ENCODE measurements at places on chromosomes 16 and 17.
A peak's percentile ranks its signal among the peaks of the same experiment; 100 is the strongest.

GRCh38 chr16:56547120-56547948 is 17.5 kb upstream of the MT4 start:
- no peak for DNase-seq

DNA sequence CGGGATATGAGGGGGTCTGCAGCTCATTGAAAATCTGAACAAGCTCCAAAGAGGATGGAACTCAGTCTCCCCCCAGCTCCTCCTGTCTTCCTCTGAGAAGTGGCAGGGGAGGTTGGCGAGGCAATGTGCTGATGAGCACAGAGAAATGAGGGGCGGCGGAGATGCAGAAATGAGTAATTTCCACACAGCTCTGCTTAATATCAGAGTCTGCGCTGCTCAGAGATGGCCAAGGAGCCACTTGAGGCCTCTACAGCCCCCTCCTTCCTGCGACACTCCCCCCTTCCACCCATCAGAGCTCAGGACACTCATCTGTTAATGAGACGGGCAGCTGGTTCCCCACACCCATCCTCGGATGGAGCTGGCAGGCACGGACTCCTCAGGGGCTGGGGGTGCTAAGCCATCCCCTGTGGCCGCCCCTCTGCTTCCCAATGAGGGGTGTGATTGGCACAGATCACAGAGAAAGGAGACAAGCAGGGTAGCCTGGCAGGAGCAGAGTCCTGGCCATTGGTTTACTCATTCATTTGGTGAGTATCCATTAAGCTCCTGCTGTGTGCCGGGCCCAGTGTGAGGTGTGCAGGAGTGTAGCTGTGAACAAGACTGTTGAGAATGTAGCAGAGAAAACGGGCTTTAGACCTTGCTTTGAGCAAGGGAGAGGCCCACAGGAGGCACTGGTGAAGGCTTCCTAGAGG is 12.7 kb upstream of the CRHR1 start:
- DNase-seq, result no peak

DNA sequence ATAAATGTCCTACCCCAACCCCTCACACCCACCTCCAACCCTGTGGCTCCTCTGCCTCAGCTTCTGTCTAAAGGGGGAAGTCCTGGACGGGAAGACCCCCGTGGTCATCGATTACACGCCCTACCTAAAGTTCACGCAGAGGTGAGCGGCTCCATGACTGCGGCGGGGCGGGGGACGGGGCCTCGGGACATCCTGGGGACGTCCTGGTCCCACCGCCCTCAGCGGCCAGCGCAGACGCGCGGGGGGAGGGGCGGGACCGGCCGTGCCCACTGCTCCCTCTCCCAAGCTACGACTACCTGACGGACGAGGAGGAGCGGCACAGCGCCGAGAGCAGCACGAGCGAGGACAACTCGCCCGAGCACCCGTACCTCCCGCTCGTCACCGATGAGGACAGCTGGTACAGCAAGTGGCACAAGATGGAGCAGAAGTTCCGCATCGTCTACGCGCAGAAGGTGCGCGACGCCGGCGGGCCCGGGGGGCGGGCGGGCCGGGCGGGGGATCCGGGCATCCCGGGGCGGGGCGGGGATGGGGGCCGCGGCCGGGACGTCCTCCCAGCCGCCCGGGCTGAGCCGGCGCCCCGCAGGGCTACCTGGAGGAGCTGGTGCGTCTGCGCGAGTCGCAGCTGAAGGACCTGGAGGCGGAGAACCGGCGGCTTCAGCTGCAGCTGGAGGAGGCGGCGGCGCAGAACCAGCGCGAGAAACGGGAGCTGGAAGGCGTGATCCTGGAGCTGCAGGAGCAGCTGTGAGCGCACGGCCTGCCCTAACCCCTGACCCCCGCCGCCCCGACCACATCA is 6.7 kb downstream of the RUNDC3A start:
- DNase-seq, result peak; percentile 97

- peak; percentile 81 for DNase-seq
These were observed 2.0 kb downstream of the CBX4 start for GRCh38 chr17:79836972-79837887.

- DNase-seq, result no peak
These were observed 12.4 kb upstream of the BAHCC1 start for GRCh38 chr17:81382851-81383250.

DNA sequence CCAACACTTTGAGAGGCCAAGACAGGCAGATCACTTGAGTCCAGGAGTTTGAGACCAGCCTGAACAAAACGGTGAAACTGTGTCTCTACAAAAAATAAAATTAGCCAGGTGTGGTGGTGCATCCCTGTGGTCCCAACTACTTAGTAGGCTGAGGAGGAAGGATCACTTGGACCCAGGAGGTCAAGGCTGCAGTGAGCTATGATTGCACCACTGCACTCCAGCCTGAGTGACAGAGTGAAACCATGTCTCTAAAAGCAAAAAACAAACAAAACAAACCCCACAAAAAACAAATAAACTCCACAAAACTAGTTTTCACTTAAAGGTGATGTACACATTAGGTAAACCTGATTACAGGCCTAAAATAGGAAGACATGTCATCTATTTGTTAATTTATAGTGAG is 40.3 kb downstream of the MARVELD3 start:
- DNase-seq, result no peak

GRCh38 chr17:52237151-52237550 is 78.6 kb upstream of the CA10 start:
- no peak for DNase-seq

DNA sequence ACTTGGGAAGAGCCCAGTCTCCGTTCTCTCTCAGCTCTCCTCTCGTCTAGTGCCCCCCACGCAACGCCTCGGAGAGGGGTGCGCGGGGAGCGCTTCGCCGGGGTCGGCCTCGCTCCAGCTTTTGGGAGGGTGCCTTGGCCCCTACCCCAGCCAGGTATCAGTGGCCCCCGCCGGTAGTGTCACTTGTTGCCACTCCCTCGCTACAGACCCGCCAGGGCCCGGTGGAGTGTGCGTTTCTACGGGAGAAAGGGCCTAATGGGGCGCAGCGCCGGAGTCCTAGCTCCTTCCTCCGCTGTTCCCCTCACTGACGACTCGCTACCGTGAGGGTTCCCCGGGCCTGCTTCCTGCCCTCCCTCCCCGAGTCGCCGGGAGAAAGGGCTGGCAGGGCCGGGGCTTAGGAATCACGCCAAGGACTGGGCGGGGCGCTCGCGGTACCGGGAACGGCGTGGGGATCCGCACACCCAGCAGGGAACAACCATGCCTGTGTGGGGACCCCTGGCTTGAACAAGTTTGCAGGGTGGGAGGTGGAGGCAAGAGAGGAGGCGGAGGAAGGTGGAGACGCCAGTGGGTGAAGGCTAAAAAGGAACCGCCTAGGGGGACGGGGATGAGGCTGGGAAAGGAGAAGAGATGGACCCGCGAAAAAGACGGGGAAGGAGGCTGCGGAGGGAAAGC is 997 bp upstream of the CDH11 start:
- no peak for DNase-seq

DNA sequence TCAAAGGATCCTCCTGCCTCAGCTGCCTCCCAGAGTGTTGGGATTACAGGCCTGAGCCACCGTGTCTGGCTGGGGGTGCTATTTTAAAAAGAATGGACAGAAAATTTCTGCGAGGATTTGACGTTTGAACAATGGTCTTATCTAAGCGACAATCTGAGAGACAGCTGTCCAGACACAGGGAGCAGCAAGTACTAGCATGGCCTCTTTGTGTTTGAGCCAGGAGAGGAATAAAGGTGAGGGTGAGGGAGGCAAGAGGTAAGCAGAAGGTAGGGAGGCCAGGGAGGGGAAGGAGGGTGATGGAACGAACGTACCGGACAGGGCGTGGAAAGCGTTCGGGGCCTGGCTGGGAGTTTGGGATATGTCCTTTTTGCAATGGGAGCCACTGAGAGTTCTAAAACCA is 59.2 kb downstream of the PITPNC1 start:
- DNase-seq, result no peak

GRCh38 chr17:8839410-8839935 is 28.0 kb downstream of the PIK3R6 start:
- DNase-seq, result no peak
